Stimulated activated CD8-positive, alpha-beta memory T cell treated with anti-CD3 and anti-CD28 coated beads, Interleukin-4, amount 100 ng/mL, for 4 hours (primary cell): ENCODE measurements at places on chromosomes 5 and 9.

DNA sequence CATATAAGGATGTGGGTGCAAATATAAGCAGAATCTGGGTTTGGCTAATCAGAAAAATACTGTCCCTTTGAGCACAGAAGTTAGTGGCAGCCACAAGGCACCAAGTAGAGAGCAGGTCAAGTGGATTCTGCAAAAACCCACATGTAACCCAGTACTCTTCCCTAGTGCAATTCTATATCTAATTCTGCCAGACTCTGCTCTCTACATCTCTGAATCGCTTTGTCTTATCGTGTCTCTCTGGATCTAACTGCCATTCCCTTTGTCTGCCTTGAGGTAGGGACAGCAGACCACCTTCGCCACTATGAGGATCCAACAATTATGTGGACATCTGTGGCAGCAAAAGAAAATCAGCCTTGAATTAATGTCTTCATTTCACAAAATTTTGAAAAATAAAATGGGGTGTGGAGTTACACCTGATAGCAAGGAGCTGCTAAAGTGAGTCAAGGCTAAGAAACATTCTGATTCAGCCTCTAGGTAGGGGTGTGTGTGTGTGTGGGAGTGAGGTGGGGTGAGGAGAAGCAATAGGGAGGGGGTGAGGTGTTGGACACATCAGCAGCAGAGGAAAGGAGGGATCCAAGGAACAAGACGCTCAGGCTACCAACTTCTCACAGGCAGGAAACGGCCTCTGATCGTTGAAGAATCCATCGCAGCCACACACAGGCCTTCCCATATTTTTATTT, 33.7 kb upstream of the ZNF366 start:
- no peak for DNase-seq

DNA sequence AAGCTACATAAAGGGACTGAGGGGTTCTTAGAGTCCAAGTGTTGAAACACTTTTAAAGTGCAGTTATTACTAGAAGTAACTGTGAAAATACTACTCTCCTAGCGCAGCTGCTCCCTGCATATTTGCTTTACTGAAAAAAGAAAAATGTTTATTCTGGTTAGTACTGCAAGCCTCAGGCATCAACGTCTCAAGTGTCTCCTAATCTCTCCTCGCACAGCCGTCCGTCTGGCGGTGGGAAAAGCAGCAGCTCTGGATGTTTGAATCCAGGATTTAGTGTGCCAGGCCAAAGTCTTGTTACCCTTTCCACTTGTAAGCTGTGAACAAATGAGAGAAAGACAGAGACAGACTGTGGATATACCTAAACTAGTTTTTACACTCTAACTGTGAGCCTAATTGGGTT, 31.1 kb downstream of the RORB start:
- DNase-seq, result no peak

DNA sequence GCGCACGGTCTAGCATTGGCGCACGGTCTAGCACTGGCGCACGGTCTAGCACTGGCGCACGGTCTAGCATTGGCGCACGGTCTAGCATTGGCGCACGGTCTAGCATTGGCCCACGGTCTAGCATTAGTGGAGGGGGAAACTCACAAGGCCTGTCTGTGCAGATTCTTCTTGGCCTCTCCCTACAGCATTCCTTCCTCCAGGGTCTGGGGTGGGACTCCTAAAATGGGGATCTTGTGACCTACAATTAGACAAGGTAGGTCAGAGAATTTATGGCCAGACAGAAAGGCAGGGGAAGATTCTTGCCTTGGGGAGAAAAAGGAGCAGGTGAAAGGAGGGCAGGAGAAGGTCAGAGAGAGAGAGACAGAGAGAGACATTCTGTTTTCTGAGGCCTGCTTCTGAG, 5.4 kb upstream of the GBGT1 start:
- DNase-seq, result no peak

- DNase-seq, result no peak
These were observed 29.3 kb downstream of the ASS1 start for GRCh38 chr9:130474106-130474505.

DNA sequence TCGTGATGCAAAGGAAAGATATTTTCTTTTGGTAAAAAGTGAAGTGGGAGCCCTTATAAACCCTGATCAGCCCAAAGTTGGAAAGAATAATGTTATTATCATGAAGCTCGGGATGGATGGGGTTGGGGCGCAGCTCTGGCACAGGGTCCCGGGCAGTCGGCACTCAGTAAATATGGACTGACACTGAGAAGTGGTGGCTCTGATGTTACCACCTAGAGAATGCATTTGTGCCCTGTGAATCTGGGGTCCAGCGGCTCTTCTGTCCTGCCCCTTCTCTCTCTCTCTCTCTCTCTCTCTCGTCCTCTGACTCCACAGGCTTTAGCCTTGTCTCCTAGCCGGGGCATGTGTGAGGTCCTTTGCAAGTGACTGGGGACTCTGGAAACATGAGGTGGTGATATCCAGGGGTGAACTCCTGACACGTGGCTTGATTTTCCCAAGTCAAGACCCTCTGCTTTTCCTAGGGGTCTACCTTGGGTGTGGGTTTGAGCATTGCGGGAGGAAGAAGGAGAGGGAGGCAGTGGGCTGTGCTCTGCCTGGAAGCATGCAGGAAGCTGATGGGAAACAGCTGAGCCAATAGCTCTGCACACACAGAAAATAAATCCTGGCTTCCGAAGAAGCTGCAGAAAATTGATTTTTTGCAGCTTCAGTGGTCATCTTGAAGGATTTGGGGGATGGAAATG, 162.7 kb downstream of the MACROH2A1 start:
- no peak for DNase-seq

- DNase-seq, result no peak
These were observed 102.8 kb downstream of the PLK2 start for GRCh38 chr5:58357121-58357520.

DNA sequence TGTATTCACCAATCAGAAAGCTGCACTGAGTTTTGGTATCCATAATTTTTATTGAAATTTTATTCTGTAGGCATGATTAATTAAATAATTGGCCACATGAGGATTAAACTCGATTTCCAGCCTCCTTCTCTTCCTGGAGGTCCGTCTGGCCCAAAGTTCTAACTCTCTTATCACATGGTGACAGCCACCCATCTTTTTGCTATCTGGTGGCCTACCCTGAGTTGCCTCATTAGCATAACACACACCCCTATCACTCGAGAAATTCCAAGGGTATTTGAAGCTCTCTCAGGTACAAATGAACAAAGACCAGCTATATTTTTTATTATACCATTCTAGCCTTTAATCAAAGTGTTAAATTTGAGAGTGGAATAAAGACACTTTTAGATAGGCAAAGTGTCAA, 57.7 kb downstream of the APC start:
- no peak for DNase-seq

DNA sequence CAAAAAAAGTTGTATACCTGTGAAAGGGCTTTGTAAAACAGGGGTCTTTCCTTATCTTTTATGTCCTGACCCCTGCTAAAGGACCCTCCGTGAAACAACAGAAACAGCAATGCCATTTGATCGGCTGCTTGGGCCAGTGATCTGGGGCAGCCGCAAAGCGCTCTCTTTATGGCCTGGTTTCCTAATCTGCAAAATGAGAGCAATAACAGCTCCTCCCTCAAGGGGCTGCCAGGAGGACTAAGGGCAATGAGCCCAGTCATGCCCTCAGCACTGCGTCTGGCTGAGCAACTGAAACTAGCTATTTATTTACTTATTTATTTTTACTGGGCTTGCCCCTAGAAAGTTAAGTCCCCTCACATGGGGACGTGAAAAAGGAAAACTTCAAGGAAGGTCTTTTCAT, 18.3 kb downstream of the CMBL start:
- DNase-seq, result no peak

DNA sequence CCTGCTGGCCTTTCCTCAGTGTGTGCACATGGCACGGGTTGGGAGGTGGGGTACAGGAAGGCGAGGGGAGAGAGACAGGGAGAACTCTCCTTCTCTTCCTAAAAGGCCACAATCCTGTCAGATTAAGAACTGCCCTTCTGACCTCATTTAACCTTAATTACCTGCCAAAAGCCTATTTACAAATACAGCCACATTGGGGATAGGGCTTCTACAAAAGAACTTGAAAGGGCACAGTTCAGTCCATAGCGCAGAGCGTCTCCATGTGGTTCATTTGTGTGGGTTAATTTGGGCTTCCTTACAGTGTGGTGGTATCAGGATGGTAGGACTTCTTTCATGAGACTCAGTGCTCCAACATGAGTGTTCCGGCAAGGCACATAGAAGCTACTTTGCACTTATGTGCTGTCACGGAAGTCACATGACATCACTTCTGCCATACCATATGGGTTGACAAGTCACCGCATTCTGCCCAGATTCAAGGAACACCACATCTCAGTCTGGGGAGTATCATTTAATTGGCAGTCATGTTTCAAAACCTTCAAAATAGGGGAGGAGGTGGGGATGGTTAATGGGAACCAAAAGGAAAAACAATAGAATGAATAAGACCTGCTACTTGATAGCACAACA, 46.8 kb downstream of the NLN start:
- no peak for DNase-seq
